ENCODE measurements at places on chromosomes 5 and 9.
A peak's percentile ranks its signal among the peaks of the same experiment; 100 is the strongest.

GRCh38 chr9:8244505-8245092 lies 445.0 kb upstream of the DMAC1 start:
- DNase-seq, result no peak

GRCh38 chr5:83401775-83402174 lies 69.8 kb upstream of the VCAN start:
- no peak for DNase-seq

DNA sequence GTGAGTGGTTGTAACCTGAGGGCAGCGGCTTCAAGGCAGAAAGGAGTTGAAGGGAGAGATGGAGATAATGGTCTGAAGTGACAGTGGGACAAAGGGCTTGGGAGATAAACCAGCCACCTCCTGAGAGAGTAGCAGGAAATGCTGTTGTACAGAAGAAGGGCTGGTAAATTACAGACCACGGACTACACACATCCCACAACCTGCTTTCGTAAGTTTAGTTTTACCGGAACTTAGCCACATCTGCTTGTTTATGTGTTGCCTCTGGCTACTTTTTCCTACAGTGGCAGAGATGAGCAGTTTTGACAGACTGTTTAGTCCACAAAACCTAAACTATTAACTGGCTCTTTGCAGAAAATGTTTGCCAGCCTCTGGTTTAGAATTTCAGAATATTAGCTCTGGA lies 269.5 kb downstream of the ARHGEF28 start:
- no peak for DNase-seq

GRCh38 chr5:142659405-142659804 lies 26.5 kb downstream of the FGF1 start:
- DNase-seq, result no peak

DNA sequence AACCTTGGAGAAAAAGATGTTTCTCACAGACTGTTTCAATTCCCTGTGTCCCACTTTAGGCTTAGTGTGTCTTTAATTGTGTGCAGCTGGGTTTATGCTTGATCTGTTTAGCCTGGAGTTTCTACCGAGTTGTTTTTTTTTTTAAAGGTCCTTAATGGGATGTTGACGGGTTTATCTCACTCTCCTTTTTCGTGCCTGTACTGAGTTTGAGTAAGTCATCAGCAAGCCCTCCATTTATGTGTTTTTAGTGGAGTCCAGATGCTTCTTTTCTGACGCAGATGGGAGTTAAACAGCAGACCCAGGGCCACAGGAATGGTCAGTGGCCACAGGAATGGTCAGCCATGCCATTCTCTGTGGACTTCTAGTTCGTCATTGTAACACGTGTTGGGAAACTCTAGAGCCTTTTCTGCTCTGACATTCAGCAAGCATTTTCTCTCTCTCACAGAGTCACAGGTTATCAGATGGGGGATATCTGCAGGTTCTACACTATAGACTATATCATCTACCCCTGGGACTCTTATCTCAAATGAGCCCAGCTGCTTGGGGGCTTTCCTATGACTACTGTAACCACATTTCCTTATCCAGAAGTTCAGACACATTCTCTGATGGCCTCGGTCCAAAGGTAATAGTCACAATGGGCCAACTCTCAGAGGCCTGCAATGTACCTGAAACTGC lies 190.5 kb downstream of the TTLL11 start:
- DNase-seq, result no peak

DNA sequence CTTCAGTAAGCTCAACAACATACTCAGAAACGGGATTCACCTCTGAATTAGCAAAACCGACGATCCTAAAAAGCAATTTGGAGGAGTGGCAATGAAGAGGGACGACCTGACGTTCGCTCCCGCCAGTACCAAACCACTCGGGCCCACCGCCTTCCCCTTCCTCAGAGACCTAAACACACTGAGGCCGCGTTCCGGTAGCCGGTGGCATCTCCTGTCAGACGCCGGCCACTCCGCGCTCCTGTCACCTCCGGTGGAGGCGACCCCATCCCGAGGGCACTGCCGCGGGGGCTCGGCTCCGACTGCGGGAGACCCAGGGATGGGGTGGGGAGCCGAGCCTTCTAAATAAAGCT lies 617 bp downstream of the PPP6C start:
- DNase-seq, result peak; percentile 25

- DNase-seq, result no peak
Observed at GRCh38 chr5:112929336-112930081, 7.5 kb upstream of the REEP5 start.

DNA sequence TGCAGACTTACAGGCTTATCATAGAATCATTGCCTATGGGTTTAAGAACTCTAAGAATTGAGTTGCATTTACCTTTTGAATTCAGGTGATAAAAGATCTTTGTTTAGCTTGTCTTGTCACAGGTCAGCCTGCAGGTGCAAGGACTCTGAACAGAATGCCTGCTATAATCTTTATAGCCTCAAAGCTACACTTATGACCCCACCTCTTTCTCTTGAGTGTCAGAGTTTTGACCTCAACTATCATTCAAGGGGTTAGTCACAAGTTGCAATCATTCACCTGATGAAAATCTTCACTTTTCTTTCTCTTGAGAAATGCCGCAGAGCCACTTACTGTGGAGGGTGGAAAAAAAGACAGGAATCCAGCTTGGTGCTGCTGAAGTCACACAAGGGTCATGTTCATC lies 49.5 kb downstream of the ERCC6L2 start:
- DNase-seq, result no peak

GRCh38 chr5:22611327-22611726 lies 241.8 kb downstream of the CDH12 start:
- no peak for DNase-seq

DNA sequence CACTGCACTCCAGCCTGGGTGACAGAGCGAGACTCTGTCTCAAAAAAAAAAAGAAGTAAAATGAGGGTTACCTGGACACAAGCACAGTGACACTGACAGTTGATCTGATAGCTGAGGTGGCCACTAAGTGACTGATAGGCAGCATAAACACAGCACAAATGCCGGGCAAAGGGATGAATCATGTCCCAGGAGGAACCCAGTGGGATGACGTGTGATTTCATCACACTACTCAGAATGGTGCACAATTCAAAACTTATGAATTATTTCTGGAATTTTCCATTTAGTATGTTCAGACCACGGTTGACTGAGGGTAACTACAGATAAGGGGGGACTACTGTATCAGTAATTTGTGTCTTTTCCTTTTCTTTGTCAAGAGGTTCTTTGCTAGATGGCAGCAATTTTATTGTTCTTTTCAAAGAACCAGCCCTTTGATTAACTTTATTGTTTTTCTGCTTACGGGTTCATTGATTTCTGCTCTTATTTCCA lies 34.3 kb upstream of the RNF130 start:
- no peak for DNase-seq

GRCh38 chr5:168424594-168425323 lies 61.5 kb upstream of the RARS1 start:
- no peak for DNase-seq

- no peak for DNase-seq
Observed at GRCh38 chr5:57795203-57795602, 312.6 kb upstream of the ACTBL2 start.

- DNase-seq, result no peak
Observed at GRCh38 chr5:131297886-131298285, 34.0 kb downstream of the CDC42SE2 start.

DNA sequence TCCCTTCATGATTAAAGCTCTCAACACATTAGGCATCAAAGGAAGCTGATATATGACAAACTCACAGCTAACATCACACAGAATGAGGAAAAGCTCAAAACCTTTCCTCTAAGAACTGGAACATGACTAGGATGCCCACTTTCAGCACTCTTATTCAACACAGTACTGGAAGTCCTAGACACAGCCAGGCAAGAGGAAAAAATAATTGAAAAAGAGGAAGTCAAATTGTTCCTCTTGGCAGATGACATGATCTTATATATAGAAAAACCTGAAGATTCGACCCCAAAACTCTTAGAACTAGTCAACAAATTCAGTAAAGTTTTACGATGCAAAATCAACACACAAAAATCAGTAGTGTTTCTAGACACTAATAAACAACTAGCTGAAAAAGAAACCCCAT lies 144.3 kb upstream of the NREP start:
- DNase-seq, result no peak

DNA sequence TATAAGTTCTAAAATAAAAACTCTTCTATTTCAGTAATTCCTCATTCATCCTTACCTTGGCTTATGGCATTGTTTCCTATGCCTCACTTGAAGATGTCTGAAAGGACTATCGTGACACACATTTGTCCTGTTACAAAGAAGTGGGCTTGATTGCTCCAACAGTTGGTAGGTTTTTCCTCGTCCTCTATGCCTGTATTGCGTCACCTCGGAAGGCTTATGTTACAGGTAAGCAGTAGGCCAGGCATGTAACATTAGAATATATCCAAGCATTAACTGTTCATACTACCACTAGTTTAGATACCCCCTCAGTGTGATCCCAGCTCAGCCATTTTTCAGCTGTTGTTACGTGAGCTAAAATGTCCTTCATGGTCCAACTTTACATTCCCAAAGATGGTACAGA lies 116.7 kb downstream of the MLLT3 start:
- no peak for DNase-seq

GRCh38 chr9:5714501-5715401 lies 85.8 kb downstream of the RIC1 start:
- no peak for DNase-seq

DNA sequence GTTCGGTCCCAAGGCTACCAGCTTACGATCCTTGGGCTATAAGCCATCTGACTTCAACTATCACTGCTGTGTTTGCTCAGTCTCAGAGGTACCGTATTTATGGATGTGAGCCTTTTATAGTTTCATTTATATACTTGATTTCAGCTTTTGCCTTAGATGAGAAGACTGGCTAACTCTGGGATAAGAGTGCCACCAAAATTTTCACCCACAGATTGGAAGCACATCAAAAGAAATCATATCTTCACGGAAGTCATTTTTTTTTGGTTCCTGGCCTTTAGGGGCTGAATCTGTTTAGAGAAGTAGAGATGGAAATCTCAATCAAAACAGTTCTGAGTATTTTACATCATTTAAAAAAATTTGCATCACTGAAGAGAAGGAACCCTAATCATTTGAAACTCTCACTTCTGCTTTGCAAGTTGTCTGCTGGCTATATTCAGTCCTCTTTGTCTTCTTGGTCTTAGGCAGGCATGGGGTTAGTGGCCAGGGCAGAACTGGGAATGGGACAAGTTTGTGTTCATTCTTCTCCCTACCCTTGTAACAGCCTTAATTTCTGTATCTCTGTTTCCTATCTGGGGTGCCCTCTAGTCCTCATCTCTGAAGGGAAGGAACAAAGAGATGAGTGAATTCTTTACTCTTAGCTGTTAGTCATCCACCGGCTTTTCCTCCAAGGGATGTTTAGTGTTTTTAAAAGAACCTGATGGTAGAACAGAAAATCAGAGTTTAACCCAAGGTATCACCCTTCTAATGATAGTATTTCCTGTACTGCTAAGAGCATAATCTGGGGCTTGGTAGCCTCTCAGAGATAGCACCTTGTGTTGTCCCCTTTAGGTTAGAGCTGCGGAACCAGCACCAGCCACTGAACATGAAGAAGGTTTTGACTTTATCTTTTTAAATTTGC lies 14.1 kb upstream of the TNFAIP8 start:
- DNase-seq, result no peak

DNA sequence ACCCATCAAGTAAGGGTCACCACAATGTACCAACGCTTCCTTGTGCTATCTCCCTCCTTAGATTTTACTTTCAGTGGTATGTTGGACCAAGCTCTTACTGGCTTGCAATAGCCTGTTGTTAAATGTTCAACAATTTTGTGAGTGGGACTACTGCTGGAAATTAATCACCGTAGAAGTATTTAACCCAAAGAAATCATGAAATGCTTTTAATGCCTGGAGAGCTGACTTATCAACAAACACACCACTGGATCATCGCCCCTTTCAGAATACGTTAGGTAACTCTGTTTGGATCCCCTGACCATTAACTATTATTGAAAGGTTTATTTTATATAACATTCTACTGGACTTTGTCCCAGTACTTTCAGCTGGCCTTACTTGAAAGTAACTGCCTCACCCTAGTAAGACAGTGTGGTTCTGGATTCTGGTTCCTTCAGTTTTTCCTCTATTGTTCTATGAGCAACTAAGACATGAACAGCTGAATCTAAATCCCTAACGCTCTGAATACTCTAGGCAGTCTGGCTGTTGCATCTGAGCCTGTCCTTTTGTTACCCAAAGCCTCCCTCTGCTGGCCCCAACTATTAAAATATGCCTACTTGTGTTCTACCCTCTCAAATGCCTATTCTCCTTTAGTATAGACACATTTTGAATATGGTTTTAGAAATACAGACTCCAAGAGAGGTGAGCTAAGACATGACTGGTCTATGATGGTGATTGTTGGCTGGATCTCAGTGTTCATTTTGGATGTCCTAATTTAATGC lies 1203.4 kb upstream of the DMAC1 start:
- DNase-seq, result no peak

- DNase-seq, result no peak
Observed at GRCh38 chr9:129595903-129596540, 24.9 kb downstream of the C9orf50 start.

DNA sequence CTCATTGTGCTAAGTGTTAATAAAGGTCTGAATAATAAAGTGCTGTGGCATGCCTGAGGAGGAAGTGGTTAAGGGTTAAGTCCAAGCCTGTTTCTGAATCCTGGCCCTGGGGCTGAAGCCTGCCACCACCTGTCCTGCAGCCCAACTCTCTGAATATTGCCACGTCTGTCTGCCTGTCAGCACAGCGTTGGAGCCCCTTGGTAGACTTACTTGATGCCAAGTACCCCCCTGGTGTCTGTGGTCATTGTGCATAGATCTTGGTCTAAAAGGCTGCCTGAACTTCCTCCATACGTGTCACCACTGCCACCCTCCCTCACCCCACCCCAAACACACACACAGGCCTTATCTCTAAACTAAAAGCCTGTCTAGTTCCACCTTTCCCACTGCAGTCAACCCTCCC lies 35.4 kb upstream of the SLC2A8 start:
- no peak for DNase-seq

GRCh38 chr5:89246252-89246651 lies 363.3 kb upstream of the MEF2C start:
- no peak for DNase-seq

GRCh38 chr5:132428484-132429462 lies 59.3 kb downstream of the SLC22A5 start:
- no peak for DNase-seq

DNA sequence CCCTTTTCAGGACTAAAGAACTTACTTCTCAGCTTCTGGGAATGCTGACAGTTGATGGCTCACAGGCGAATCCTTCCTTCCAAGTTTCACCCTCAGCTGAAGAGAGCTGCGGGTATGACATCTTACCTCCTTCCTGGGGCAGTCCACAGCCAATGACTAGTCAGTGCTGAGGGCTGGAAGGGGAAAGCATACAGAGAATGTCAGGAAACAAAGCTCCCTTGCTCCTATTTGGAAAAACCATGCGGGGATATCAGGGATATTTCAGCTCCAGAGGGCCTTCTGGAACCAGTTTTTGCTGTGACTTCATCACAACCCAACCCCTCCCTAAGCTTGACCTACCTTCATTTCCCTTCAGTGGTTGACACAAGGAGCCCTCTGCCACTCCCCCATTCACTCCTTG lies 15.7 kb downstream of the FTMT start:
- DNase-seq, result no peak

- no peak for DNase-seq
Observed at GRCh38 chr9:13274886-13275641, 4.4 kb downstream of the MPDZ start.

All from activated gamma-delta T cell treated with Interleukin-2 at 50 U/mL for 16 hours (primary cell).